ENCODE measurements at places on chromosomes 12 and 14.

DNA sequence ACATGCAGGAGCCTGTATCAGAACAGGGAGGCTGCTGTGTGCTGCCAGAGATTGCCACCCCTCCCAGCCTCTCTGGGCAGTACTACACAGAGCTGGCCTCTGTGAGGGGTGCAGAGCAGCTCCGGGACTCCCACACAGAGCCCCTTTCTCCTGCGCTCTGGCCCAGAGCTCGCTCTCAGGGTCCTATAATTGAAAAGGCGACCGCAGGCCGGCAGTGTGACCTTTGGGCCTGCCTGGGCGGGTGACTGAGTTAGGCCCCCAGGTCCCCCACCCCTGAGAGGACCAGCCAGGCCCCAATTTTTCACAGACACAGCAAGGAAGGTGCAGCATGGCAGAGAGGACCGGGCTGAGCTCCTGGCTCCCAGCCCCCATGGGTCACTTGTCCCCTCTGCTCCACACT lies 136.4 kb downstream of the ZFP36L1 start:
- DNase-seq = no peak

DNA sequence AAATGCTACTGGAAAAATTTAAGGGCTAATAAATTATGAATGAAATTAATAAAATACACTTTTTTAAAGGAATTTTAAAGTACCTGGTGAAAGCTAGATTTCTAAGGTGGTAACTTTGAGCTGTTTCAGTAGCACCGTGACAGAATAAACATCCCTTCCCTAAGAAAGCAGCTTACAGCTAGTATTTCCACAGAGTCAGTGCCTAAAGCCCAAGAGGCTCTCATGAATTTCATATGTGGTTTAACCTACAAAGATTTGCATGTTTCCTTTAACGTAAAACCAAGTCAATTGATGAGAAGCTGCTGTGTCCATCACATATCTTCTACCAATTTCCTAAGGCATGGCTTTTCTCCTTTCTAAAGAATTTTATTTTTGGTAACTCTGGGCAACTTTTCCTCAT lies 56.8 kb downstream of the IFNG start:
- DNase-seq = no peak

DNA sequence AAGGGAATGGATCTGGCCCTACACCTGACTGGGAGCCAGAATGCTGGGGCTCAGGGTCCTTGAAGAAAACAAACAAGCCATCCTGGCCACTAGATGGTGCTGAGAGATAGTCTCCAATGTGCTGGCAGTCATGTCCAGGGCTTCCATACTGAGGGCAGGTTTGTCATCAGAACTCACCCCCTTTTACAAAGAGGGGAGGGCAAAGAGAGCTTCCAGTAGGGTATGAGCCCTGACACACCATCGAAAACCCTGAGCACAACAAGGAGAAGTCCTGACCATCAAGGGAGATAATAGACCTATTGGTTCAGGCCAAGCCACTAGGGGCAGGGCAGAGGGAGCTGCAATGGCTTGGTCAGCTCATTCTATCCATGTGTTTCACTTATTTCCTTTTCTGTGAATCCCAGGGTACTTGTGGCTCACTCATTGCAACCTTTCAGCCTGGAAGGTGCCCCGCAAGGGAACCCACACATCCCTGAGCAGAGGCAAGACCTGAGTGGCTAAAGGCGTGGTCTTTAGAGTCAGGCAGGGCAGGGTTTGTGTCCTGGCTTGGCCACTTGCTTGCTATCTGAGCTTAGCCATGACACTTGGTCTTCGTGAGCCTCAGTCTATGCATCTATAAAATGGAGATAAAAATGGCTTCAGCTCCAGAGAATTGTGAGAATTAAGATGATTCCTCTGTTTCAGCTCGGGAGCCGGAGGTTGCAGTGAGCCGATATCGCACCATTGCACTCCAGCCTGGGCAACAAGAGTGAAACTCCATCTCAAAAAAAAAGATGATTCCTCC lies 6.2 kb upstream of the PLEKHH1 start:
- peak; percentile 31 for DNase-seq

DNA sequence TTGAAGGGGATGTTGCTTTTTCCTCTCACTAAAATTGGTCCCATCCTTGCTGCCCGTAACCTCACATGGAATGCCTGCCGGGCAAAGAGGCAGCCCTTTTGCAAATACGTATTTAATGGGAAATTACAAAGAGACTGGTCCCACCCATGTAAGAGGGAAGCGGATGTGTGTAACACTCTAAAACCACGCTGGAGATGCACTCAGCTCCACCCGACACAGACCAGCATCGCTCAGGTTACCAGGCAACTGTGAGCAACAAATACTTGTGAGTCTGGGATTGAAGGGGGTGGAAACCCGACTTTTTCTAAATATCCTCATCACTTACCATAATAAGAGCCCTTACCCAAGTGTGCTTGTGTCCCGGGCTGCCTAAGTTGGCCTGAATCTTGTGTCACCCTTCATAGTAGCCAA lies 47.7 kb downstream of the ELK3 start:
- DNase-seq = no peak

DNA sequence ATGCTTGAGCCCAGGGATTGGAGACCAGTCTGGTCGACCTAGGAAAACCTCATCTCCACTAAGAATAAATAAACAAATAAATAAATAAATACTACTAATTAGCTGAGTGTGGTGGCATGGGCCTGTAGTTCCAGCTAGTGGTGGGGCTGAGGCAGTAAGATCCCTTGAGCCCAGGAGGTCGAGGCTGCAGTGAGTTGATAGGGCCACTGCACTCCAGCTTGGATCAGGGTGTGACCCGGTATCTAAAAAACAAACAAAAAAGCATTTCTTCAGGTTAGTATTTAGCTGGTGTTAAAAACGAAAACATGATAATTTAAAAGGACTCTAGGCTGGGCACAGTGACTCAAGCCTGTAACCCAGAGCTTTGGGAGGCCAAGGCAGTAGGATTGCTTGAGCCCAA lies 1.2 kb upstream of the FGD4 start:
- DNase-seq = no peak

GRCh38 chr12:98437806-98438595 lies 77.4 kb upstream of the TMPO start:
- DNase-seq = no peak

GRCh38 chr14:87260460-87260859 lies 732.5 kb downstream of the GALC start:
- DNase-seq = no peak

DNA sequence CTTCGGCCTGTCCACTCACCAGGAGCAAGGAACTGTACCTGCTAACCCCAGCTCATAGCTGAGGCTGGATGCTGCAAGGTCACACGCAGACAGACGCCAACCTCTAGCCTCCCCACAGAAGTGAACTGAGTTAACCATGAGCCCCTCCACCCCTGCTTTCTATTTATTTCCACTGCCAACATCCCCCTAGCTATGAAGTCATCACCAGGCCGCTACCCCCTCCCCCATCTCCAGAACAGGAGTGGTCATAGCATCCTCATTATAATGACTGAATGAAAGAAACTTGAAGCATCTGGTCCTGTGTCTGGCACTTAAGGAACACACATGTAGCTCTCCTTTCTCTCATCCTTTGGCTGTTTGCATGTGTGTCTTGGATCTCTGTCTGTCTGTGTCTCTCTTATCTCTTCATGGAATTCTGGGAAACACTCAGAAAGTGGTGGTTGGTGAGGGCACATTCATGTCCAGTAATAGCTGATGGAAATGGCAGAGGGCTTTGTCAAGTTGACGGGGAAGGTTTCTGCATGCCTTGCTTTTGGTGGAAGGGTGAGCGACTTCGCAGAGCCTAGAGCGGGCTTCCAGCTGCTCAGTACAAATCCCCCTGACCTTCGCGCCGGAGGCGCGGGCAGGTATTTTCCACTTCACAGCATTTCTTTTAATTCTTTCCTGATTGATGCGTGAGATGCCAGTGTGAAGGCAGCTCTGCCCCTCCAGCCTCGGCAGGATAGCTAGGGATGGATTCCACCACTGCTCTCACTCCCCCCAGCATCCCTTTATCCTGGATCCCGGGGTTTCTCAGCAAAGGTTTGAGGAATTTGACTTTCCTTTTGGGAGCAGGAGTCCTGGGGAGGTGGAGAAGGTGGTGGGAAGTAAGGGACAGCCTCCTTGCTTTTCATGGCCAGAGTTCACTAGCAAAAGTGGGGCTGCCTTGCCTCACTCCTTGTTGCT lies 198.2 kb downstream of the CHST11 start:
- DNase-seq = no peak

DNA sequence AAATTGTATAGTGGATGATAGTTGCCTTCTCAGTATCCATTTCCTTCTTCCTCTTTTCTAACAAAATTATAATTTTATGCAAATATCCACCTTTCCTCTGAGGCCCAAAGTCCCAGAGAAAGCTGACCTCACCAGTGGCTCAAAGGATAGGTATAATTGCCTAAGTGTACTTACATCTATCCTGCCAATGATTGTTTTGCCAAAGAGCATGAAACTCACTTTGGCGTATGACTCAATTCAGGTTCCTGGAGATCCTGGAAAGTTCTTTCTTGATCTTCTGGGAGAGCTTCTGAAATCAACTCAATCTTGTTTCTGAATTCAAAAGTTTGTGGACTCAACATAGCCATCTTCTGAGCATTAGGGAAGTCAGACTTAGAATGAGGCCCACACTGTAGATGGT lies 10.5 kb upstream of the RBM25 start:
- DNase-seq = no peak

DNA sequence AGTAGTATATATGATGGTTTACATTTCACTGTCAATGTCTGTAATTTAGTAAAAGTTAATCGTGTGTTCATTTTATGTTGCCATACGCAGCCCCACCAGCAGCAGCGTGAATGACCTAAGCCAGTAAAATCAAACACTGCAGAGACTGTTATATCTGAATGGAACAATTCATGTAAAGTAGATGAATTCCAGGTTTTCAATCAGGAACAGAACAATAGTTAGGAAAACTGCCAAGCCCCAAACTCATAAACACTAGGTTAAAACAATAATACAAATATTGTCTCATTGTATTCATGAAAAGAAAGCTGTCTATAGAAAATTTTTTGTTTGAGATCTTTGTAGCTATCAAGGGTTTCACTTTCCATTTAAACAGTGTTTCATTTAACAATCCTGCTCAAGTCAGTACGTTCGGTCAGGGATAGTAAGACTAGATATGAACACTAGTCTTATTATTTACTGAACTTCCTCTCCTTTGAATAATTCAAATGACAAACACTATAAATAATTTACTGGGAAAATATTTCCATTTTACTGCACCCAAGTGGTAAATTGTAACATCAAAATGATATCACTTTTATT lies 256.8 kb upstream of the FLRT2 start:
- no peak for DNase-seq

GRCh38 chr12:122527478-122527944 lies 462 bp downstream of the KNTC1 start:
- no peak for DNase-seq

- no peak for DNase-seq
Measured at GRCh38 chr12:28955491-28955890, 193.6 kb upstream of the FAR2 start.

DNA sequence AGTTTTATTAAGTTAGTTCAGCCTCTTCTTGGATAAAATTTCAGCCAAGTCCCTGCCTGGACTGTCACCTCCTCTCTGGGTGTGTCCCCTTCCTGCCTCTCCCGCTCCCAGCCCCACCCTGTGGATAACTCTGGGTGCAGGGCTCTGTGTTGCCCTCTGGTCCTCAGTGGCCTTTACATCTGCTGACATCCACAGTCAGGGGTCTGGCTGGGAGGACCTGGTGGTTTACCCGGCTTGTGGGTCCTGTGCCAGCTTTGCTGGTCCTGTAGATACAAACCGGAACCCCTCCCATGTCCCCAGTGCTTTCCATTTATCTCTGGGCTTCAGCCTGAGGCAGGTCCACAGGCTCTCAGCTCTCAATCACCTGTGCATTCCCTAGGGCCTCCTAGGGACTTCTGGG lies 28.9 kb upstream of the PLEKHG3 start:
- DNase-seq = no peak

DNA sequence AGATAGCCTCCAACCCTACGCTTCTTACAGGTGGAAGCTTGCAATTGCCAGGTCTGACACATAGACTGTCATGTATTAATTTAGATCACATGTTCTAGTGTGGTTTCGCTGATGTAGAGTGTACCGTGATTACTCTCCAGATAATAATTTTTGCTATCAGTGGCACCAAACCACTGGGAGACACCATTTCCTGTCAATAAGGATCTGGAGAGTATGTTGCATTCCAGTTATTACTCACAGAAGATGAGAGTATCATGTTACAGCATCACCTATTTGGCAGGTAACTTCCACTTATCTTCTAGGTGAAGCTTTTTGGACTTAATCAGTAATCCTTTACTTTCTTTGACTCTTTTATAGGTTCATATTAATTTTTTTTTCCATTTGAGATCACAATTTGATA lies 147.2 kb downstream of the HELB start:
- DNase-seq = peak; percentile 39

DNA sequence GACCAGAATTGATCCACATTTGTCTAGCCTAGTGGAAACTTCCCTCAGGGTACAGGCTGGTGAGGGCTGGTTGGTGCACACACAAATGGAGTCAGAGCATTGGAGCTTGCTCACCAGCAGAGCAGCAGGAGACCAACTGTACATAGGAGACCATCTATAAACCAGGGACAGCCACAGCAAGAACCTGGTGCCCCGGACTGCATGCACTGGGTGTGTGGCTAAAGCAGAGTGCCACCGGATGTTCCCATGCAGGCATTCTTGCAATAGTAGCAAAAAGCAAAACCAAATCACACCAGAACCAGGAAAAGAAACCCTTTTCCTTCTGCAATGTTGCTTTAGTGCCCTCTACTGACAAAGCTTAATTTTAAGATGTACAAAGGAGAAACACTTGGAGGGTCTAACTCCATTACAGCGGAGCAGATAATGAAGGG lies 136.4 kb downstream of the MDGA2 start:
- DNase-seq = peak; percentile 31

DNA sequence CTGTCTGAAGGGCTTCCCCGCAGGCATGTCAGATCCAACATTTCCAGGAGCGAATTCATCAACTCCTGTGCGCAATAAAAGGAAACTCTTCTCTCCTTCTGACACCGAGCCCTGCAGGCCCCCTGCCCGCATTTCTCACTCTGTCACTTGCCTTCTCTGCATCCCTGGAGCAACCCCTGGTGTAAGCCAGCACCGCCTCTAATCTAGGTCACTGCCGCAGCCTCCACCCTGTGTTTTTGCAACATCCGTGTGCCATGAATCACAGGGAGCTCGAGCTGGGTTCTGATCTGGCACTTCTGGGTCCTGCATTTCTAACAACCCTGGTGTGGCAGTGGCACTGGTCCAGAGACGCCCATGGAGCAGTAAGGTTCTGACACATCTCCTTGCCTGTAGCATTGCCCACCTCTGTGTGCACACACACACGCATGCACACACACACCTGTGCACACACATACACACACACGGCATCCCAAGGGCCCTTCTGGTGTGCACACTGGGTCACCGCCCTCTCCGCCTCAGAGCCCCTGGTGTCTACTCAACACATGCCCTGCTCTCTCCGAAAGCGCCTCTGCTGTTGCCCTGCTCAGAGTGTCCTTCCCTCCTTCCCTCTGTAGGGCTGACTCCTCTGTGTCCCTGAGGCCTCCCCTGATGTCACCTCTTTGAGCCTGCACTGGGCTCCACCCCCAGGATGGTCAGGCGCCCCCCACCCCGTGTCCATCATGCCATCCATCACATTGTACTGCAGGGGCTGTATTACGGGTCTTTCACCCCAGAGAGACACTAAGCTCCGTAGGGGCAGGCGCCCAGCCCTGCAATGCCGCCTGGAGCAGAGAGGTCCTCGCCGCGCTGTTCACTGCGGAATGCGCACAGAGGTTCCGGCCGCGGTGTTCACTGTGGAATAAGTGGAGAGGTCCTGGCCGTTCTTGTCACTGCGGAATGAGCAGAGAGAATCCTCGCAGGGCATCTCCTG lies 111.4 kb upstream of the SFSWAP start:
- no peak for DNase-seq

- no peak for DNase-seq
Measured at GRCh38 chr14:52286661-52287649, 19.5 kb downstream of the PTGDR start.

GRCh38 chr14:91185721-91186120 lies 58.8 kb downstream of the GPR68 start:
- DNase-seq = no peak
